ENCODE measurements at places on chromosomes 13 and 19.

GRCh38 chr19:13436352-13436751 lies 69.9 kb downstream of the CACNA1A start:
- no peak for DNase-seq

DNA sequence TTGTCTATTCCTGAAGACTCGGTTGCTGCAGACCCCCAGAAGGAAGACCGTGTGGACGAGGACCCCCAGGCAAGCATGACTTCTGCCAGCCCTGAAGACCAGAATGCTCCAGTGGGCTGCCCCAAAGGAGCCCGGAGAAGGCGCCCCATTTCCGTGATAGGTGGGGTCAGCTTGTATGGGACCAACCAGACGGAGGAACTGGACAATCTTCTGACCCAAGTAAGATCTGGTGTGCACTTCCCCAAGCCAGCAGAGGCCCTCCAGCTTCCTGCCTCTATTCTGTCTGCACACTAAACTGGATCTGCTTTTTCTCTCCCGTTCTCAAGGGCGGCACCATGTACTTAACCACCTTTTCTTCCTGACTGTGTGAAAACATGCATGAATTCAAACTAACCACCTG lies 59.8 kb upstream of the C1QTNF9 start:
- no peak for DNase-seq

- DNase-seq, result no peak
These were observed 118.1 kb upstream of the SOX1 start for GRCh38 chr13:111948811-111949210.

DNA sequence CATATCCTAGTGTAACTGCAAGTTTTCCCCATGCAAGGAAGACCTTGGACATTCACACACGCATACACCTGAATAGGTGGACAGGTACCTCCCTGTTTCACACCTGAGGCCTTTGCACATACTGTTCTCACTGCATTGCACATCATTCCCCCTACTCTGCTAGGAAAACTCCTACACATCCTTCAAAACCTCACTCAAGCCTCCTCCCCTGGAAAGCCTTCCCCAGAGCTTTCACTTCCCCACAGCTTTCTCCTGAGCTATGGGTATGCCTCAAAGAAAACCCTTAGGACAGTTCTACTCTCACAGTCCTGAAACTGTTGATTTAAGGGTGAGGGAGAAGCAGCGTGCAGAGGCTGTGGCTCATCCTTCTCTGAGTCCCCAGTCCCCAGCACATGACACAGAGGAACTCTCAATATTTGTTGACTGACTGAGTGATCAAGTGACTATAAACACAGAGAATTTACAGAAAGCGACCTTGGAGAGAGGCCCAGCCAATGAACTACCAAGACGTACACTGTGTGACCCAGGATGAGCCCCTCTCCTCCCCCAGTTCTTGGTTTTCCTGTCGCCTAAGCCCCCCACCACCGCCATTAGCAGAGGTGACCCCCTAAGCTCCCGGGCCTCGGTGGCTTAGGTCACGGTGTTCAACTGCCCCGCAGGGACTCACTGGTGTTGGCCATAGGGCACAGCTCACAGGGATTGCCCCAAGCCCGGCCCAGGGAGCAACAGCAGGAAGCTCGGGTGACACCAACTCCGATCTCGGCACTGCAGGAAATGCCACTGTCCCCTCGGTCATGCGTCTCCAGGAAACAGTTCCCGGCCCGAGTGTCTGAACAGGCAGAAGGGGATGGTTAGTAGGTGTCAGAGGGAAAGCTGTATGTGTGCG lies 40.6 kb downstream of the FBN3 start:
- DNase-seq, result no peak

DNA sequence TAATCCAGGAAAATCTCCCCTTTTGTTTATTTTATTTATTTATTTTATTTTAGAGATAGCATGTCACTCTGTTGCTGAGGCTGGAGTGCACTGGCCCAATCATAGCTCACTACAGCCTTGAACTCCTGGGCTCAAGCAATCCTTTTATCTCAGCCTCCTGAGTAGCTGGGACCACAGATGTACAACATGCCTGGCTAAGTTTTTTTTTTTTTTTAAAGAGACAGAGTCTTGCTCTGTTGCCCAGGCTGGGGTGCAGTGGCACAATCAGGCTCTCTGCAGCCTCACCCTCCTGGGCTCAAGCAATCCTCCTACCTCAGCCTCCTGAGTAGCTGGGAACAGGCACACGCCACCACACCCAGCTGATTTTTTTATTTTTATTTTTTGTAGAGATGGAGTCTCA lies 6.3 kb upstream of the PDCD2L start:
- DNase-seq, result no peak

DNA sequence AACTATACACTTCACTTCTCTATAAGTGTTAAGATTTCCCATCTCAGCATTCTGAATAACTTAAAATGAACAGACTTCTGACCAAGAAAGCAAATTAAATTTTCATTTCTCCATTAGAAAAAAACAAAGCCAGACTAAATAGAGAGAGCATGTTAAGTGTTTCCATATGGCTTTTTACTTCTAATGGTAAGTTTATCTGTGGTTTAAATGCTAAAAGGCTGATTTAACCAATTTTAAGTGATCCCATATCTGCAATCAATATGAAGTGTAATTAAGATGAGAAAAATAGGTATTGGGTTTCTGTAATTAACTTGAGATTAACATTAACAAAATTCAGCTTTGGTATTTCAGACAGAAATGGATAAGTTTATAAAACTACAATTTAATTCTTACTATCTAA lies 107.8 kb downstream of the ELF1 start:
- DNase-seq, result no peak

GRCh38 chr13:101013245-101013644 lies 338.6 kb upstream of the TMTC4 start:
- no peak for DNase-seq

DNA sequence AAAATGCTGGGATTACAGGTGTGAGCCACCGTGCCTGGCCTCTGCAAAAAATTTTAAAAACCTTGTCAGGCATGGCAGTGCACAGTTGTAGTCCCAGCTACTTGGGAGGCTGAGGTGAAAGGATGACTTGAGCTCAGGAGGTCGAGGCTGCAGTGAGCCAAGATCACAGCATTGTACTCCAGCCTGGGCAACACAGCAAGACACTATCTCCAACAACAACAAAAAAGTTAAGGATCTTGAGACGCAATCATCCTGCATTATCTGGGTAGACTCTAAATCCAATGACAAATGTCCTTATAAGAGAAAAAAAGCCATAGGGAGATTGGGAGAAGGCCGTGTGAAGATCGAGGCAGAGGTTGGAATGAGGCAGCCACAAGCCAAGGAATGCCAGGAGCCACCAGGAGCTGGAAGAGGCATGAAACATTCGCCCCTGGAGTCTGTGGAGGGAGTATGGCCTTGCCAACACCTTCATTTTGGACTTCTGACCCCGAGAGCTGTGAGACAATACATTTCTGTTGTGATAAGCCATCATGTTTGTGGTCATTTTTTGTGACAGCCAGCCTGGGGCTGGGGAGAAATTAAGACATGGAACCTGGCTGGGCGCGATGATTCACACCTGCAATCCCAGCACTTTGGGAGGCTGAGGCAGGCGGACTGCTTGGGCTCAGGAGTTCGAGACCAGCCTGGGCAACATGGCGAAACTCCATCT lies 5.1 kb upstream of the CA11 start:
- DNase-seq, result no peak

- DNase-seq, result no peak
These were observed 29.6 kb upstream of the CALM3 start for GRCh38 chr19:46571495-46571894.

GRCh38 chr19:27652281-27652680 lies 1560.7 kb downstream of the UQCRFS1 start:
- no peak for DNase-seq
